Stimulated activated CD8-positive, alpha-beta memory T cell treated with anti-CD3 and anti-CD28 coated beads, Interleukin-4, amount 100 ng/mL, for 24 hours (primary cell): ENCODE measurements at places on chromosomes 7 and 10.

DNA sequence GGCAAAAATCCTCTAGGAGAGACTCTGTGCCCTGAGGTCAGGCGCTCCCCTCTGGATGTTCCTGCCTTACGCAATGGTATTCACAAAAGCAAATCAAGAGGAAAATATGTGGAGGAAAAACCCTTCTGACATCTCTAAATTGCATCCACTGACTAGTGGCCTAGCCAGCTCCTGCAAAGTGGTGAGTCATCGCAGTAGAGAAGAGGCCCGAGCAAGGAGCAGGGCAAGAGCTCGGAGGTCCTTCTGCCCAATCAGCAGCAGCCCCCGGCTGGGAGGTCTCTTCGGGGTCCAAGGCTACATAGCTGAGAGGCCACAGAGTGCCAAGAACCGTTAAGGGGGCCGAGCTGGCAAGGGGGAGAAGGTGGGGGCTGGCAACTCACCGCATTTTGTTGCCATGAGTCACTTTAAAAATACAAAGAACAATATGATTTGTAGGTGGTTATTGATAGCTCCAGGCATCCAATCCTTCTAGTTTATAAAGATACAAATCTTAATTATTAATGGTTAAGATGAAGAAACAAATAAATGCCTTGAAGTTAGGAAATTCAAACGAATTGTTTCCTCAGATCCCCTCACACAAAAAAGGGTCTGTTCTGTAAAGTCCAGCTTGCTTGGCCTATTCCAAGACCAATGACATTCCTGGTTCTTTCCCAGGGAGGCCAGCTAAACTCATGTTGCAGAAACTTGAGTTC, 161.6 kb downstream of the PKD1L1 start:
- no peak for DNase-seq

GRCh38 chr7:115230882-115231571, 309.1 kb downstream of the MDFIC start:
- DNase-seq, result no peak

- no peak for DNase-seq
Measured at GRCh38 chr10:43376046-43376635, 4.7 kb downstream of the FXYD4 start.

- no peak for DNase-seq
Measured at GRCh38 chr7:101232141-101232850, 5.3 kb downstream of the CLDN15 start.

DNA sequence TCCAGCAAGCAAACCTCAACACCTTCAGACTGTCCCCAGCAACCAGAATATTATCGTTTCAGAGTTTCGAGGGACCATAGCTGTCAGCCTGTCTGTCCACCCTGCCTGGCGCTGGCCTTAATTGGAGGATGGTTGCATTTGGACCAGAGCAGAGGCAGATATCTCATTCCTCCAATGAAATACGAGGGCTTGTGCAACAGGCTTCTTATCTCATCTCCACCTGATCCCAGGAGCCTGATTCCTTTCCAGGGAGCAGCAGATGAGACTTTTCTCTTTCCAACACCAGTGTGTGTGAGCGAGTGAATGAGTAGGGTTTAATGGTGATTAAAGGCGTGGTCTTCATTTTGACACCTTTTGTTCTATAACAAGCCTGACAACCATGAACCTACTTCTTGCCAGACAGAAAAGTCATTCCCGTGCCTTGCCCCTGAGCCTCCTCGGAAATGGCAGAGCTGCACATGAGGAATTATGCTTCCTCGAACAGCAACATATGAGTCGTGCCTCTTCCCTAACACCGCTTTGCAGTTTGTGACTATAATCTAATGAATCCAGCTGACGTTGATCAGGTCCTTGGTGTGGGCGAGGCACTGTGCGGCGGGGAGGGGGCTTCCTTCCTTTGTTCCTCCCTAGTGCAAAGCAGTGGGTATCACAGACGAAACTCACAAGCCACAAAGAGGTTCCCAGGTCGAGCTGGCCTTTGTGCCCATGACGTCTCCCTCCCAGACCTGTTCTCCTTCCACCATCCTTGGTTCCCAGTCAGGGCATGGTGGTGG, 147.4 kb downstream of the CUX1 start:
- DNase-seq, result no peak

DNA sequence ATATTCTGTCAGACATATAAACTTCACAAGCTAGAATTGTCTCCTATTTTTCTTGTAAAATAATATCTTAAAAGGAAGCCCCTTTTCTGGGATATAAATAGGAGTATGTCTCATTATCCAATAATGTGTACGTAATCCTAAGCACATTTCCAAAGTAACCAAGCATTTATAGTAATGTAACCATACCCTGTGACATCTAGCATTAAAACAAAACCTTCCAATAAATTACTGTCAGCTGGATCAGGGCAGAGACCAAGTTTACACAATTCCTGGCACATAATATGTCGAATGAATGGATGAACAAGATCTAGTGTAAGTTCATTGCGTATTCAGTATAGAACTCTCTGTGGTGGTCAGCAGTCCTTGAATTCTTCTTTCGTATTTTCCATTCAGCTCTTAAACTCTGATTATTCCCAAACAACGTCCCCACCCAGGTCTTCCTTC, 14.3 kb downstream of the CPED1 start:
- DNase-seq, result no peak

- peak; percentile 29 for DNase-seq
Measured at GRCh38 chr10:98028168-98028770, 2.2 kb downstream of the CRTAC1 start.

DNA sequence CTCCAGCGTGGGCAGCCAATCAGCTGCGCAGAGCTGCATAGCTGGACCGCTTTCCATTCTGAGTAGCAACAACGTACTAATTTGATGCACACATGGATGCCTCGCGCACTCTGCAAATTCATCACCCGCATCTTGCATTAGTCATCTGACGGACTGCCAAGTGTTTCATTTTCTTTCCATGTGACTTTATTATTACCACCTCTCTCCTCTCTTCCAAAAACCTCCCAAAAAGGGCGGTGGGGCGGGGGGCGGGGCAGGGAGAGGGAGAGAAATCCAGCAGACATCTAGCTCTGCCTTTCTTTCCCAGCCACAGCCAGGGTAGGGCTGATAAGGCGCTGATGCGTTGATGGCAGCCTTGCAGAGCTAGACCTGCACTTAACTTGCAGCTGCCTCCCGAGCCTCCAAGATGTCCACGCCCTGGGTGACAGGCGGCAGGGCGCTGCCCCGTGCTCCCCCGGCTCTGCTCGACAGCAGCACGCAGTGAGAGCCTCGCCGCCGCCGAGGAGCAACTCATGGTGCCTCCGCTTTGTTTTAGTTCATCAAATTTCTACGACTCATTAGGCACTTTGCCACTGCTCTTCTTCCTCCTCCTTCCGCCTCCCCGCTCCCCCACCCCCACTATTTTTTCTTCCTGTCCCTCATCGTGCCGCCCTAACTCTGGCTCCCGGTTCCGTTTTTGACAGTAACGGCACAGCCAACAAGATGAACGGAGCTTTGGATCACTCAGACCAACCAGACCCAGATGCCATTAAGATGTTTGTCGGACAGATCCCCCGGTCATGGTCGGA, 147.3 kb downstream of the CELF2 start:
- DNase-seq, result peak; percentile 54

DNA sequence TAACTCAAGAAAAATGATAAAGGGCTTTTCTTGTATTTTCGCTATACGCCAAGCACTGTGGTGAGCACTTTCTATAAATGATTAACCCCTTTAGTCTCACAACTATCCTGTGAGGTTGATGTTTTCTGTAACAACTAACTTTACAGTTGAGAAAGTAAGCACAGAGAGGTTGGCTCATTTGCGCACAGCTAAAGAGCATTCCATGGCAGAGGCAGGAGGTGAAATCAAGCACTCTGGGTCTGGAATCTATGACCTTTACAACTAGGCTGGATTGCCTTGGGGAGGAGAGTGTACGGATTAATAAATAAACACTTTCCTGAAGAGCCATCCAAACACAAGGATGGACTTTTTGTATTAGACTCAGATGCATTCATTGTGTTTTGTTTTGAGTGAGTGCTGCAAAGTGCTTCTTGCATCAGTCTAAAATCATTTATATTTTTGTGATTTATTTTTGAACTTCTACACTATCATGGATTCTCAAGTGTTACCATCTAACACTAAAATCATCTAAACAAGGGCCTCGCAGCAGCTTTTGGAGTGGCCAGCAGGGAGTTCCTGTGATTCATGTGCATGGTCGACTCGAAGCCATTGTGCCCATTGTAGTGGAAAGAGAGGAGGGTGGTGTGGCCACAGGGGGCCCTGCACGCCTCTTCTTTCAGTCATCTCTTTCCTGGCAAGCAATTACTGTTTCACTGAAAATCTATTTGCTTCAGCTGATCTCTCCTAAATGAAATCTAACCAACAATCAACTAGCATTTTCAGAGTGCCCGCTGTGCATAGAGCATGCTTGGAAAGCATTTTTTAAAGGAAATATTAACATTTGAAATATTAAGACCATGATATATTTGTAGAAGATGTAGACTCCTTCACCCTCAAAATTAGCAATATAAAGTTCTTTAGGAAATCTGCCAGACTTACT, 633.4 kb upstream of the COBL start:
- DNase-seq, result no peak

DNA sequence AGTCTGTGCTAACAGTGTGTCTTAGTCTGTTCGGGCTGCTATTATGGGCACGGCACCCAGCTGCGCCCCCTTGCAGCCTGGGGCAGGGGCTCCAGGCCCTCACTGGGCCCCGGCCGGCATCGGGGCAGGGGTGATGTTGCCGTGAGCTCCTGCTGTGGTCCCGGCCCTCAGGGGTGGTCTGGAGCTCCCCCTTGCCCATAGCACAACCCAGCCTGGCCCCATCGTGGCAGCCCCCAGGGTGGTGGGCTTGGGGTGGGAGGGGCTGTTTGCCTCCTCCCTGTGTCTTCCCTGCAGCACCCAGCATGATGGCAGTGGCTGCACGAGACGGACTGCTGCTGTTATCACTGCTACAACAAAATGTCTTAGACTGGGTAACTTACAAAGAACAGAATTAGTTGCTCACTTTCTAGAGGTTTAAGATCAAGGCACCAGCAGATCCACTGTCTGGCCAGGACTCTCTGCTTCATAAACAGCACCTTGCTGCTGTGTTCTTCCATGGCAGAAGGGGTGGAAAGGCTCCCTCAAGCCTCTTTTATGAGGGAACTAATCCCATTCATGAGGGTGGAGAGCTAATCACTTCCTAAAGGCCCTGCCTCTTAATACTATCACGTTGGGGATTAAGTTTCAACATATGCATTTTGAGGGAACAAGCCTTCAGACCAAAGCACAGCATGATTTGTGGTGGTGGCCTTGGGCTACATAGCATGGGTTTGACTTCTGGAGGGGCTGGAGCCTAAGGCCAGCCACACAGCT, 149.5 kb downstream of the SEC23IP start:
- no peak for DNase-seq

DNA sequence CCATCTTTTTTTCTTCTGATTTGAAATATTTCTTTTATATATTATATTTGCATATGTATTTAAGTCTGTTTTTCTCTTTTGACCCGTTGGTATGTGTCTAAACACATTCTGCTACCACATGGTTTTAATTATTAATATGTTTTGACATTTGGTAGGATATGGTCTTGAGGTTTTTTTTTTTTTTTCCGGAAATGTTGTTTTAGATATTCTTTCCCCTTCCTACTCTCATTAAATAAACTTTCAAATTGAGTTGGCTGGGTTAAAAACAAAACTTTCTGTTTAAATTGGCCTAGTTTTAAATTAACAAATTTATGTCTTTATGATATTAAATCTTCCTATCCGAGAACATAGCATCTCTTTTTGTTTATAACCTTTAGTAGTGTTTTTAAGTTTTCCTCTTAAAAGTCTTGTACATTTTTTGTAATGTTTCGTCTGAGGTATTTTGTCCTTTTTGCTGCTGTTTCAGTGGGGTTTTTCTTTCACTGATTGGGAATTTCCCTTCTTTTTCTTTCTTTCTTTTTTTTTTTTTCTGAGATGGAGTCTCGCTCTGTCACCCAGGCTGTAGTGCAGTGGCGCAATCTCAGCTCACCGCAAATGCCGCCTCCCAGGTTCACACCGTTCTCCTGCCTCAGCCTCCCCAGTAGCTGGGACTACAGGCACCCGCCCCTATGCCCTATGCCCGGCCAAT, 25.4 kb downstream of the STAM start:
- peak; percentile 11 for DNase-seq

DNA sequence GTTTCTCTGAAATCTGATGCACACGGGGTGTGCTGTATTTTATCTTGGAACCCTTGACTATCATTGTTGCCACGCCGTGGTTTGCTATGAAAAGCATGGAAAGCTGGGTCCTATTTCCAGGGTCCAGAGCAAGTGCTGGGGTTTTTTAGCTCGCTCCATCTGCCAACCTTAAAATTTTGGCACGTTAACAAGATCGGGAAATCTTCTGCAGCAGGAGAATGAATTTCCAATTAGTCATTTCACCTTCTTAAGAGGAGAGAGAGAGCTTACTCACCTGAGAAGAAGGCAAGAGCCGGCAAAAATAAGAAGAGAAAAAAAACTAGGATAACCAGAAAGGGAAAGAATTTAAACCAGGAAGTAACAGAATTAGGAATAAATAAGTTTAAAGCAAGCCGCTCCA, 223.6 kb upstream of the CELF2 start:
- DNase-seq, result no peak

- no peak for DNase-seq
Measured at GRCh38 chr10:110212119-110213006, 5.0 kb downstream of the MXI1 start.

- no peak for DNase-seq
Measured at GRCh38 chr10:113473851-113474250, 79.0 kb upstream of the HABP2 start.

DNA sequence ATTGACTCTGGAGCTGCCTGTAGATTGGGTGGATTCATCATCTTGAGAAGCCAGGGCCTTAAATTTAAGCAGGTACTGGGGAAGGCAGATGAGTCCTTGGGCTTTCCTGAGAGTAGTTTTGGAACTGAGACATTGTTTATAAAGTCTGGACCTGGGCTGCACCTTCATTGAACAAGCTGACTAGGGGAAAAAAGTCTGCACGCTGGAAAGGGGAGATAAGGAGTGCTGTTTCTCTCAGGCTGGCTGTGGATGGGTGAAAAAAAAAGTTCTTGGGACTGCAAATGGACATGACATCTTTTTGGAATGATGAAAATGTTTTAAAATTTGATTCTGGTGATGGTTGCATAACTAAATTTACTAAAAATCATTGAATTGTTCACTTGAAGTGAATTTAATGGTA, 12.0 kb downstream of the SEC24C start:
- DNase-seq, result no peak

- DNase-seq, result no peak
Measured at GRCh38 chr7:2280424-2280823, 33.8 kb downstream of the SNX8 start.
